Ureter (tissue), 1 donor: ENCODE measurements at places on chromosomes 12 and 14.

GRCh38 chr14:36662258-36662542 lies 540 bp downstream of the PAX9 start:
- no peak for DNase-seq

GRCh38 chr14:37615582-37616289 lies 20.3 kb downstream of the TTC6 start:
- DNase-seq = no peak

GRCh38 chr12:38921025-38921677 lies 15.8 kb upstream of the CPNE8 start:
- DNase-seq = no peak

DNA sequence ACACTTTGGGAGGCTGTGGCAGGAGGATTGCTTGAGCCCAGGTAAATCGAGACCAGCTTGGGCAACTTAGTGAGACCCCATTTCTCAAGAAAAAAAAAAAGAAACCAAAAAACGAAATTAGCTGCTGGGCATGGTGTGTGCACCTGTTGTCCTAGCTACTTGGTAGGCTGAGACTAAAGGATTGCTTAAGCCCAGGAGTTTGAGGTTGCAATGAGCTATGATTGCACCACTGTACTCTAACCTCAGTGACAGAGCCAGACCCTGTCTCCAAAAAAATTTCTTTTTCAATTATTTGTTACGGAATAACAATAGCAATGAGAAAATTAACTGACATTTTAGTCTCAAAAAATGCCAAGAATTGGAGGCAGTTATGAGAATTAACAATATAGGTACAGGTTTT lies 128.0 kb downstream of the CCDC91 start:
- no peak for DNase-seq

DNA sequence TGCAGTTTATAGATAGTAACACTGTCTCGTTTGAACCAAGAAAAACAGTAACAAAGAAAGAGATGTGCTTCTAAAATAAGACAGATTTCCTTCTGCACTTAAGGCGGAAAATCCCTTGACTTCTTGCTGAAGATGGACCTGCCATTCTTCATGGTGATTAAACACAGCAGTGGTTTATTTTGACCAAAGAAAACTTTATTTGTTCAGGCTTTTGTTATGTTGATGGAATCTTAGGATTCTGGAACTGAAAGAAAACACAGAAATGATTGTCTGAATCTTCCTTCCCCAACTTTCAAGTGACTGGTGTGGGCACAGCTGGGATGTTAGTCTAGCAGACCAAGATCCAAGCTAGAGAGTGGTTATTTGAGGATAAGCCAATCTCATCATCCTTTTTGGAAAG lies 72.2 kb downstream of the DACT1 start:
- DNase-seq = no peak

- DNase-seq = no peak
Measured at GRCh38 chr12:89765959-89766824, 57.6 kb upstream of the ATP2B1 start.

GRCh38 chr14:60197629-60198303 lies 32.6 kb upstream of the DHRS7 start:
- DNase-seq = no peak

GRCh38 chr14:97802430-97803373 lies 1005.5 kb downstream of the VRK1 start:
- no peak for DNase-seq

GRCh38 chr12:112839386-112839972 lies 47.9 kb downstream of the RPH3A start:
- no peak for DNase-seq

DNA sequence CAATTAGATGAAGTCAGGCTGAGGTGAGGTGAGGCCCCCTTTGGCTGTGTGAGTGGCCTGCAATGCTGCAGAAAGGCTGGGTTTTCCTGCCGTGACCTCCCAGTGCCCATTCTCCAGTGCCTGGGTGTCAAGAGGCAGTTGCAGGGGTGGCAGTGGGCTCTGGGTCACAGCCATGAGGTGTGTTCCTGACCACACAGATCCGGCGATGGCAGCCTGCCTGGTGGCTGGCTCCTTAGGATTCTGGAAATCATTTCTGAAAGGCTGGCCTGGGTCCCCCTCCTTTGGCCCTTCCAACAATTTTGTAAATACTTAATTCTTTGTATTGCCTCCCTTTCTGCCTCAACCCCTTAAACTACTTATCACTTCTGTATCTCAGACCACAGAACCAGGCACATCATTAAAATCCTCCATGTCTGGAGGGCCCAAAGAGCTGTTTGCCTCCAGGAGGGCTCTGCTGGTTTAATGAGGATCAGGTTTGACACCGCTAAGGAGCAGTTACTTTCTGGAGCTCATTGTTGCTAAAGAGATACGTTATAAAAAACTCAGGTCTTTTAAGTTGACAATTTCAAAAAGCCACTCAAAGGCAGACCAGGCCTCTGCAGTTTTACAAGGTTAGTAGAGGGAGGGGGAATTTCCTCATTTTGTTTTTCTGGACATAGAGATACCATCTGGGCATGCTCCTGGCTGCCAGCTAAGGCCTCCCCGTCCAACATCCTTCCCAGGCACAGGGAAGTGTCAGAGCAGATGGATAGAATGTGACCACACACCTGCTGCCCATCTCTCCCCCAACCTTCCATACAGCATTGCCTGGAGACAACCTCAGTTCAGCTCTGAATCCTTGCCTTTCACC lies 204.4 kb downstream of the FOXN3 start:
- DNase-seq = no peak

- DNase-seq = no peak
Measured at GRCh38 chr14:37196604-37197420, 925 bp upstream of the MIPOL1 start.

DNA sequence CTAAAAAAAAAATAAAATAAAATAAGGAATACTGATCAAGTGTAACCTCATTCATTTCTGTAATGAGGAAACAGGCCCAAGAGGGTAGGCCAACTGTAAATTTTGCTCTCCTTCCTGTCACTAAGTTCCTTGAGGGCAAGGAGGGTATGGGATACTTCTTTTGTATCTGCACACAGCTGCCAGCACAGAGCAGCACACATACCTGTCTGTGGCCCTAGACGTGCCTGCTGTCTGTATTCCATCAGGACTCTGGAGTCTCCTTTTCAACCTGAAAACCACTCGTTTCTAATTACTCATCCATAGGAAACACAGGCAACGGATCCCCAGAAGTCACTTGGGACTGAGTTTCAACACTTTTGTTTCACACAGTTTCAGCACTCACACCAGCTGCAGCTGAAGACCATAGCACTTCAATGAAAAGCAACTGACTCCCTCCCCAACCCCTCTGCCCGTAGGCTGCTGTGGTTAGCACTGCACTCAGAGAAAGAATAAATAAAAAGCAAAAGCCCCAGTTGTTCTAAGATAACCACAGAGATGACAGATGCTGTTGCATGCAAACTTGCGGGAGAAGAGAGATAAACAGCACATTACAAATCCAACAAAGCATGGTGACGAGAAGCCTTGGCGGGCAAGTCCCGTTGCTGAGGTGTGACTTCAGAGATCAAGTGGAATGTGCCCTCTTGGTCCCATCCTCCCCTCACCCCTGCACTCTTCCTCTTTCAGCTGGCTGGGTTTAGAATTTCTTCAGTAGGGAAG lies 24.9 kb downstream of the CRACR2A start:
- no peak for DNase-seq

- no peak for DNase-seq
Measured at GRCh38 chr14:29893989-29894388, 33.7 kb downstream of the PRKD1 start.

- DNase-seq = no peak
Measured at GRCh38 chr12:27999521-27999920, 27.0 kb upstream of the PTHLH start.

- peak; percentile 55 for DNase-seq
Measured at GRCh38 chr14:90758959-90759358, 57.3 kb downstream of the TTC7B start.

DNA sequence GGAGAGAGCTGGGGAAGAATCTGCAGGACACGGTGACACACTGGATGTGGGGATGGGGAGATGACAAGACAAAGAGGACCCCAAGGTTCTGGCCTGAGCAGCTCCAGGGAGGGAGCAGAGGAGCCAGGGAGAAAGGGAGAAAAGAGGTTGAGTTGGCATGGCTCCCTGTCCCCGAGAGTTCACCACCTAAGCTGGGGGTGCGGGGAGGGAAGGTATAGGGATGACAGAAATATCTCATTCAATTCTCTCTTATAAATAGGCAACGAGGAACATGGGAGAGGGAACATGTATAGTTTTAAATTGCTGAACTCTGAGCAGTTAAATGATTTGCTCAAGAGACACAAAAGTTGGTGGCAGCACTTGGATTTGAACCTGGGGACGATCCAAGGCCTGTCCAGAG lies 85.1 kb downstream of the CMKLR1 start:
- no peak for DNase-seq

- DNase-seq = no peak
Measured at GRCh38 chr14:68568907-68569897, 223.7 kb downstream of the ZFP36L1 start.

DNA sequence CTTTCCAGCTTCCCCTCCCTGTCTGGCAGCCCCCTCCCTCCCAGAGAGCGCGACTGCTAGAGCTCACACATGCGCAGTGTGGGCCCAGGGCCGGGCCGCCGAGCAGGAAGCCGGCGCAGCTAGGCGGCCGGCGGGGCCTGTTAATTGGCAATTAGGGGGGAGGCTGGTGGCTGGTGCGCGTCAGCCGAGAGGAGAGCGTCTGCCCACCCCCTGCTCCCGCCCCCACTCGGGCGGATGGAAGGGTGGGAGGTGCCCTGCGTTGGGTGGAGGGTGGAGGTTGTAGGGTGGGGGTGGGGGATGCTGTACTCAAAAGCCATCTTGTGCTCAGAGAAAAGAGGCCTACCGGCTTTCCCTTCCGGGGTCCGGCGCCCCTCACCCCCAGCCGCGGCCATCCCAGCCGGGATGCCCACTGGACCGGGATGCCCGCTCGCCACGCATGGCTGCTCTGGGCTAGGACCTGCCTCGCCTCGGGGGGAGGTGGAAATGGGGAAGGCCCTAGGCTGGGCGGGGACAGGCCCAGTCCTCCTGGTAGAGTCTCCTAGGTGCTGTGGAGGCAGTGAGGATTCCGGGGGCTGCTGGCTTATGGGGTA lies 9.2 kb downstream of the HOXC8 start:
- DNase-seq = peak; percentile 77

DNA sequence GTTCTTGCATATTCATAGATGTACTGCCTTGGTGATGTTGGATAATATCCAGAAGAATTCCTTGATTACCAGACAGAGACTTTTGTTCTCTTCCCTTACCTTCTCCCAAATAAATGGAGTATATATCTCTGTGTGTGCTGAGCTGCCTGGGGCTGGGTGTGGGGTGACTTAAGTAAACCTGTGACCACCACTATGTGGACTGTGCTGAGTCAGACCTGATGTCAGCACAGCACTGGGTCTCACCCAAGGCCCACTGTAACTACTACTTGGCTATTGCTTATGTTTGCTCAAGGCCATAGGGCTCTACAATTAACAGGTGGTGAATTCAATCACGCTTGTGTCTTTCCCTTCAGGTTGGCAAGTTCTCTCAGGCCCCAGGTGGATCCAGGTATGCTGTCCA lies 145.7 kb upstream of the MDGA2 start:
- DNase-seq = no peak

- no peak for DNase-seq
Measured at GRCh38 chr12:1422604-1423315, 171.6 kb downstream of the FBXL14 start.

DNA sequence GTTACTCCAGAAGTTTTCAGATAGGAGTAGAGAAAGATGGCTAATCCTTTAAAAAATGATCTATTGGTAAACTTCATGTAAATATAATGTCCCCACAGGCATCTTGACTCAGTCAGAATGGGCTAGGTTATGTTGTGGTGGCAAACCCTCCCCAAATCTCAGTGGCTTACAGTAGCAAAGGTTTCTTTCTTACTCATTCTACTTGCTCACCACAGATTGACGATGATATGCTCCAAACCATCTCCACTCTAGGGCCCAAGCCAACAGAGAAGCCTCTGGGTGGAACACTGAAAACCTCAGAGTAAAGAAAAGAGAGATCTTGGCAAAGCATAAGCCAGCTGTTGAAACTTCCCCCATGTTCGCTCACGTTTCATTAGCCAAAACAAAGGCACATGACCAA lies 146.4 kb downstream of the EMP1 start:
- DNase-seq = no peak

GRCh38 chr14:68008491-68008890 lies 188.9 kb downstream of the RAD51B start:
- DNase-seq = no peak

DNA sequence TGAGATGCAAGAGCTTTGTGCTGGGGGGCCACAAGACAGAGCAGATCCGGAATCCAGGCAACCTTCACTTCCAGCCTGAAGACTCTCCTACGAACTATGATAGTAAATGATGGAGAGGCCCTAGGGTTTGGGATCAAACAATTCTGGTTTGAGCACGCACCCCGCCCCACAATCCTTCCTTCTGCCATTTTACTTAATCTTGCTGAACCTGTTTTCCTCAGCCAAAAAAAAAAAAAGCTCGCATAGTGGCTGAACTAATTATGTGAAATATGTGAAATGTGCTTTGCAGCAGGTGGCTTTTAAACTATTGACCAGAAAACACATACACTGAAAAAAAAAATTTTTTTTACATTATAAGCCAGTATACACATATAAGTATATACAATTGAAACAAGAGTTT lies 667 bp upstream of the ITFG2 start:
- no peak for DNase-seq

- no peak for DNase-seq
Measured at GRCh38 chr12:87302126-87302745, 727.0 kb downstream of the C12orf50 start.

DNA sequence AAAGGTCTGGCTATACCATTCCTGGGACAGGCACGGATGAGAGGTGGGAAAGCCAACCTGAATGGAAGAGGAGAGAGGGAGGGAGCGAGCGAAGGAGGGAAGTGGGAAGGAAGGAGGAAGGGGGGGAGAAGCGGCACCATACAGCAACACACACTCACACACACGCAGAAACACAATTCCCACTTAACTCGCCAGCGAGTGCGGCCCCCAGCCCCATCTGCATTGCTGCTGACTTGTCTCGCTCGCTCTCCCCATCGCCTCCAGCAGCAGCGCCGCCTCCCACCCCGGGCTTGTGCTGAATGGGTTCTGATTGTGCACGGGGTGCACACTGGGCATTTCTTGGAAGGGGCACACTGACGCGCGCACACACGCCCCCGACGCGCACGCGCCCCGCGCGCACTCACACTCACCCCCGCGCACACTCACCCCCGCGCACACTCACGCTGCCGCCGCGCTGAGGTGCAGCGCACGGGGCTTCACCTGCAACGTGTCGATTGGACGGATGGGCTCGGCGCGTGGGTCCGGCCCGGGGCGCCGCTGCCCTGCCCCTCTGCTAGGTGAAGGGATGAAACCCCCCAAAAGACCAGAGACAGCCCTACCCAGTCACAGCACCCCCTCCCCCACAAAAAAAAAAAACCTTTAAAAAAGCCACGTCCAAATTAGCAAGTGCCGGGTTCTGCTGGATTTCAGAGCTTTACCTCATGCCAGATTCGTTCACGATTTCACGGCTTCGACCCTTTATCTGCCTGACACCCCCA lies 685 bp downstream of the GRIN2B start:
- DNase-seq = no peak

DNA sequence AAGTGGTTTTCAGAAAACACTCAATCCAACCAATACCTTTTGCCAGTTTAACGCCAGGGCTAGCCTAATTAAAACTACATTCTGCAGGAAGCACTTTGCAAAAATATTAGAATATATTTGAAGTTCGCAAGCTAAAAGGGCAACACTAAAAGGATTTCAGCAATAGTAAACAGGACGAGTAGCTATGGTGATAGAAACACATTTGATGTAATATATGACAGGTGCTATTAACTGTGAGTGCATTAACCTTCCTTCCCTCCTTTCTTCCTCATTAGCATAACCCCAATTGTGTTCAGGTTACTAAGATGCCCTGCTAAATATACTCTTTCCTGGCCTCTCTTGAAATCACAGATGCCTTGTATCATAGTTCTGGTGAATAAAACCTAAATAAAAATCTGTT lies 85.6 kb upstream of the TMCC3 start:
- no peak for DNase-seq
